Uterus (tissue), 4 donors: ENCODE measurements at places on chromosomes 5 and 9.

- DNase-seq, result peak; percentile 61
Measured at GRCh38 chr9:27333241-27334052, 36.5 kb upstream of the EQTN start.

GRCh38 chr5:87007737-87008136 lies 259.9 kb upstream of the RASA1 start:
- DNase-seq, result no peak

- DNase-seq, result no peak
Measured at GRCh38 chr5:9869616-9870288, 239.6 kb upstream of the TAS2R1 start.

GRCh38 chr9:4538107-4538506 lies 47.8 kb downstream of the SLC1A1 start:
- DNase-seq, result no peak

DNA sequence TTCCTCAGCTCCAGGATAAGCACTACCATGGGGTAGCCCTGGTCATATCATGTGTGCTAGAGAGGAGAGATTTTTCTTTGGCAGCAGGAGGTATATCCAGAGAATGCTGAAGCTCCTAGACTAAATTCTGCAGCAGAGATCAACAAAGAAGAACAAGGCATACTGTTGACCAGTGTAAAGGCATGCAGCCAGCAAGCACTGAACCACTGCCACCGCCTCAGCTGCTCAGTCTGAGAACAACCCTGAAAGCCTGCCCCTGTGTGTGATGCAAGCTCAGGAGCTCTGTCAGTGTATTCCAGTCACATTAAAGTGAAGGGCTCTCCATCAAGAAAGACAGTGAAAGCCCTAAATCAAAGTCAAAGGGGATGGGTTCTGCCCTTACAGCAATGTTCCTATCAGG lies 439.5 kb upstream of the CD180 start:
- peak; percentile 27 for DNase-seq

GRCh38 chr5:134103397-134103796 lies 11.1 kb upstream of the TCF7 start:
- DNase-seq, result no peak

- DNase-seq, result no peak
Measured at GRCh38 chr9:8599937-8600336, 800.4 kb upstream of the DMAC1 start.
